ENCODE measurements at places on chromosomes 2 and 18.
A peak's percentile ranks its signal among the peaks of the same experiment; 100 is the strongest.

- no peak for DNase-seq
Measured at GRCh38 chr2:44952806-44953498, 11.4 kb downstream of the SIX3 start.

DNA sequence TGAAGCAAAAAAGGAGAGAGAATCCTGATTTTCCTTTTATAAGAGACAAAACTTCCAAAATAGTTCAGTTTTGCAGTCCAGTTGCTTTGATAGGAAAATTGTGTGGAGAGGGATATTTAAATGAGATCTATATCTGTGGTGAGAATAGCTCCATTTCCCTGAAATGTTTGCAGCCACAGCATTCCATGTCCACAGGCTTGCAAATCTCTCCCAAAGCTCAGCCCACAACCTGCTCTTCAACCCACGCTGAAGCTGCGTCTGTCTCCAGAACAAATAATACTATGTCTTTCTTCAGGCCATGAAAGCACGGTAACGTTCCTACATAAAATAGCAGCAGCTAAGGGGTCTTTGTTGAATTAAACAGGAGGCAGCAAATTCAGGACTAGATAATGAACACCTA is 31.8 kb downstream of the TMEM17 start:
- no peak for DNase-seq

DNA sequence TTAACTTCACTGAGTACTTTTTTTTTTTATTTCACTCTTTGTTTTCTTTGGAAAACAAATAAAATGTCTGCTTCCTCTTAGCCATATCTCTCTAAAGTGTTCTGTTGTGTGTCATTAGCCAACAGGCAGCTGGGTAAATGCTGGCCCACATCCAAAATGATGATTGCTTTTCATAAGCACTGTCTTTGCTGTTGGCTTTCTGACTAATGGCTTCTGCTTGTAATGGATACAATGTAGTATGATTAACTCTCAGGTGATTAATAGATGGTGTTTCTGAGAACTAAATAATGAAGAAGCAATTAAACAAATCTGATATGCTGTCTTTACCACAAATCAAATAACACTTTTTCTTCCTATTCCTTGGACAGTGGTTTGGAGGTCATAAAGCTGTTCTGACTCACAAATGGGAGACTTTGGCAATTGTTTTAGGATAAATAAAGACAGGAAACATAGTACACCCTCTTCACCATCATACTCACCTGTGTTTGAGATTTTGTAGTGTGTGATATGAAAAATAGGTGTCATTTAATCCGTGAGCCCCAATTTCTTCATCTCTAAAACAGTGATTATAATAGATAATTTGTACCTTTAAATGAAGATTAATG is 888.4 kb downstream of the TSN start:
- peak; percentile 85 for DNase-seq

DNA sequence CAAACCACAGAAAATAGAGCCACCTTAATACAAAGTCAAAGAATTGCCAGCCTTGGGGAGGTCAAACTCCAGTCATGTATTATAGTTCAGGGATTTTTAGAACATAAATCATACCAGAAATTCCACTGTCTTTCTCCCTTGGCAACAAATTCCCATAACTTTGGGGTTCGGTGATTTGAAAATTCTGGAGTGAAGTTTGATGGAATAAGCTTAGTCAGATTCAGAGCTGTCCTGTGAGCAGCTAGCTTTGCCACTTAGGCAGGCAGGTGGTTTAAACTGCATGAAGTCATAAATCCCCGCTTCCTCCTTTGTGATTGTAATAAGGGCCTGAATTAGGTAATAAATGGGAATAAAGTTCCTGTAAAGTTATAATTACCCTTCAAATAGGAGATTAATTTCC is 457.0 kb upstream of the HNMT start:
- no peak for DNase-seq

DNA sequence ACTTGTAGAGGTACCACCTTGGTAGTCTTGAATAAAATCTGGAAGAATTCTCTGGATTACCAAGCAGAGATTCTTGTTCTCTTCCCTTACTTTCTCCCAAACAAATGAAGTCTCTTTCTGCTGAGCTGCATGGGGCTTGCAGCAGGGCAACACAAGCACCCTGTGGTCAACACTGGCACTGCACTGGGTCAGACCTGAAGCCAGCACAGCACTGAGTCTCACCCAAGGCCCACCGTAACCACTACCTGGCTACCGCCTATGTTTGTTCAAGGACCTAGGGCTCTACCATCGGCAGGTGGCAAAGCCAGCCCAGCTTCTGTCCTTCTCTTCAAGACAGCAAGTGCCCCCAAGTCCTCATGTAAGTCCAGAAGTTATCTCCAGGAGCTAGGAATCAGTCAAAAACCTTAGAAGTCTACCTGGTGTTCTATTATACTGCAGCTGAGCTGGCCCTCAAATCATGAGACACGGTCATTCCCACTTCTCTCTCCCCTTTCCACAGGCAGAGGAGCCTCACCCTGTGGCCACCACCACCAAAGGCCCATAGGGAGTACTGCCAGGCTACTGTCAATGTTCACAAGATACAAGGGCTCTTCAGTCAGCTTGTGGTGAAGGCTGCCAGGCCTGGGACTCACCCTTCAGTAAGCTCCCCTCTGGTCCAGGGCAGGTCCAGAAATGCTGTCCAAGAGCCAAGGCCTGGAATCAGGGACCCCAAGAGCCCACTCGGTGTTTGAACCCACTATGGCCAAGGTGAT is 18.4 kb downstream of the VPS54 start:
- DNase-seq = no peak

DNA sequence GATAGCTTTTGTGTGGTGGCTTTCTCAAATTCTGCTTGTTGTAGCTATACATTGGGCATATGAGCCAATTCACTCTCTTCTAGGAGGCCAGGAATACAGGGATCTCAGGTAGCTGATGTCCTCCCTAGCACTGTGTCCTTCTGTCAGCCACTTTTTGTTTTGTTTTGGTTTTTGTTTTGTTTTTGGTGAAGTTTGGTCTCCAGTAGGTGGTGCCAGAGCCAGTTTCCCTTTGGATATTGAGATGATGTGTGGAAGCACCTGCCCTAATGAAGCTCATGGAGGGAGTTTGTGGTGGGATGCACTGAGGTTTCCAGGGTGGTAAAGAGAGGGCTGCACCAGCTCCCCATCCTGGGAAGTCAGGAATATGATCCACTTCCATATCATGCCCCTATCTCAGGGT is 100.5 kb upstream of the VWC2L start:
- DNase-seq = no peak

DNA sequence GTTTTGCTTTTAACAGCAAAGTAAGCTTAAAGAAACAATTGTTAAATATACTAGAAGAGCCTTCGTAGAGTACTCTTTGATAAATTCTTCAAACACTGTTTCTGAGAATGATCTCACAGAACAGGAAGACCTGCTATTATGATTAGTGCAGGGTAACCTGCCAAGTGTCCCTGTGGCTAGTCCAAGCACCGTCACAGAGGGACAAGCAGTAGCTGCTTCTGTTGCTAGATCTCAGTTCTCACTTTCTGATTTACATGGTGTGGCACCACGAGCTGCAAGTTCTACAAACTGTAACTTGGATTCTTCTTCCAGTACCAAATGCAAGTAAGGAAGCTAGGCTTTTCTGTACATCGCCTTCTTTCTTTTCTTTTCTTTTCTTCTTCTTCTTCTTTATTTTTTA is 121.5 kb downstream of the PIEZO2 start:
- no peak for DNase-seq

GRCh38 chr2:20483194-20483895 is 36.5 kb downstream of the RHOB start:
- no peak for DNase-seq

- DNase-seq = no peak
Measured at GRCh38 chr2:211837206-211837605, 701.4 kb downstream of the ERBB4 start.

DNA sequence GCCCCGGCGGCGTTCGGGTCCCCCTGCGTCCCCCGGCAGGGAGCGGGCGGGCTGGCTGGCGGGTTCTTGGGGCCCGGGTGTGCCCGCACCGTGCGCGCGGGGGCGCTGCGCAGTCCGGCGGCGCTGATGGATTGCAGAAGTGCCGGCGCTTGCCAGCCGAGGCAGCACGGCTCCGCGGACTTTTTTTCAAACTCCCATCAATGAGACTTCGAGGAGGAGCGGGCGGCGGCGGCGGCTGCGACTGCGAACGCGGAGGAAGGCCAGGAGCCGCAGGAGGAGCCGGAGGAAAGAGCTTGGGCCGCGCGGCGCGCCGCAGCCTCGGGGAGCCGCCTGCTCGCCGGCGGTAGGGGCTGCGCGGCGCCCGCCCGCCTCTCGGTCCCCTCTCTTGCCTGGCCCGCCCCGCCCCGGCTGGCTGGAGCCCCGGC is at the start of gene GLI2:
TSS of gene GLI2 (plus strand) at position 123 of the 425 bp plus-strand sequence. CDS start 61,453 bp downstream, outside the sequence.
- DNase-seq = no peak

DNA sequence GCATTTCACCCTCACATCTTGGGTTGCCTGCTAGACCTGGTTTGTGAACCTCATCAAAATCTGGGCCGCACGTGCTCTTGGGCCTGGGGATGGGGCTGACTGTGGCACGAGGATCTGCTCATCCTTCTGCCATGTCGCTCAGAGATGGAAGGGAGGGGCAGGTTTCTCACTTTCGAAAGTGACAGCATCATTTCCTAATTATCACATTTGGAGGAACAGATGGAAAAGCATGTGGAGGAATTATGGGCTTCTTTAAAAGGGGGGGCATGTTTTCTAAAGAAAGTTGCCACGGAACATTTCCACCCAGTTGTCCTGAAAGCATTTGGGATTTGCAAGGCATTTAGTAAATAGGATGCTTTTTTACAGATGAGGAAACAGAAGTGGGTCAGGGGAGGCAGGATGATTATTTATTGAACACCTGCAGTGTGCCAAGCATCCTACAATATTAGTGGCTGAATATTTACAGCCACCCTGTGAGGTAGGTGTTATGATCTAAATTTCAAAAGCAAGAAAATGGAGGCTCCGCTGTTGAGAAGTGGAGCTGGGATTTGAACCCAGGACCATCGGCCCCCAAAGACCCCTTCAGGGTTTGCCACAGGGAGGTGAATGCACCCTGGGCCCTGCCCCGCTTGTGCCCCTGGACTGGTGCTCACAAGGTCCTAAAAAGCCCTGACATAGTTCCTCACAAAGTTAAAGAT is 104.2 kb upstream of the MYCN start:
- DNase-seq = no peak

- DNase-seq = no peak
Measured at GRCh38 chr2:218230882-218231281, 13.9 kb downstream of the ARPC2 start.

GRCh38 chr2:115939902-115940301 is 1497.5 kb downstream of the DPP10 start:
- DNase-seq = no peak

DNA sequence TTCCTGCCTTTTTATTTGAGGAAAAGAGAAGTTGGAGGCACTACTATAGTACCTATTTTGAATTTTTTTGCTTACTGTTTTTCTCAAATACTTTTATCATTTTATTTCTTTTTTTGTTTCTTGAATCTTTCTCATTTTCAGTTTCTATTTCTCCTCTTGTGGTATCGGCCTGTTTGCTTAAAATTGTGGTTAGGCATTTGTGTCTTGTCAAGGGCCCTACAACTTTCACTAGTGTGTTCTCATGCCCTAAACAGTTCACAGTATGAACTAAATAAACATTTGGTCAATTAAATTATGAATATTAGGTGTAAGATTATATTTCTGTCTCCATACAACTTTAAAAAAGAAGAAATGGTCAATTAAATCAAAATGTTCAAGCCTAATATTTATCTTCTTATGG is 613.5 kb downstream of the MBD2 start:
- no peak for DNase-seq

GRCh38 chr2:182862091-182862490 is 4.3 kb downstream of the FRZB start:
- no peak for DNase-seq

- DNase-seq = no peak
Measured at GRCh38 chr2:120037995-120038541, 25.2 kb downstream of the EPB41L5 start.

DNA sequence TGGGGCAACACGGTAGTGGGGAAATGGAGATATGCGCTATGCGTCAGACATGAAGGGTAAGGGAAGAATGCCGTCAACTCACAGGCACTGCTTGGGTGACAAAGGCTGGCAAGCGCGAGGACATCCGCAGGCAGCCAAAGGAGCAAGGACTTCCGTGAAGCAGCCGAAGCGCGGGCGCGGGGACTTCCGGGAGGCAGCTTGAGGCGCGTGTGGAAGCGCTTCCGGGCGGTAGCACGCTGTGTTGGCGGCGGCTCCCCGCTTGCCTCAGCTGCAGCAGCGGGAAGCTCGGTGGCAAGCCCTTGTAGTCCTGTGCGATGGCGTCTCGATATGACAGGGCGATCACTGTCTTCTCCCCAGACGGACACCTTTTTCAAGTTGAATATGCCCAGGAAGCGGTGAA is at the start of gene PSMA8:
TSS of gene PSMA8 (plus strand) at position 218 of the 400 bp plus-strand sequence. CDS start at position 315, 97 bp downstream.
- DNase-seq = no peak

DNA sequence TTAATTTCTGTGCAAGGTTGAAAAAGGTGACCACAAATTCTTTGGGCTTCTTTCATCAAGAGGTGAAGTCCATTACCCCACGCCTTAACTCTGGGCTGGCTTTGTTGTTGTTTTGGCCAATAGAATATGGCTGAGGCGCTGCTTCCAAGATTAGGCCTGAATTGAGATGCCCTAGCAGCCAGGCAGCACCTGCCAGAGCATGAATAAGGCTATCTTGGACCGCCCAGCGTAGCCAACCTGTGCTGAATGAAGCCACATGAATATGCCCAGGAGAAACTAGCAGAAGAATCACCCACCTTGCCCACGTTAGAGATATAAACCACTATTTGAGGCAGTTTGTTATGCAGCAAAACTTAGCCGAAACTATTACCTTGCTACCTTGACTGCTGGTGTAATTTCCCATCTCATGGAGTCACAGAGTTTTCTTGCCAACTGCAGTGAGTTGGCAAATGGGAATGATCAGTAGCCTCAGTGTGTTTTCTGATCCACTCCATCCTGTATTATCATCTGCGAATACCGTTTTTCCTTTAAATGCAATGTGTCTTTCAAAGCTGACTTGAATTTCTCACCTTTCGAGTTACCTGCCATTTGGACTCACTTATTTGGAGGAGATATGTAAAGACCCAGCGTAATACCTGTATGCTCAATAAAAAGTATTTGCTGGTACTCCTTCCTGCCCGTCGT is 679 bp downstream of the TSGA10 start:
- no peak for DNase-seq

- no peak for DNase-seq
Measured at GRCh38 chr2:58543442-58543841, 302.3 kb upstream of the FANCL start.

DNA sequence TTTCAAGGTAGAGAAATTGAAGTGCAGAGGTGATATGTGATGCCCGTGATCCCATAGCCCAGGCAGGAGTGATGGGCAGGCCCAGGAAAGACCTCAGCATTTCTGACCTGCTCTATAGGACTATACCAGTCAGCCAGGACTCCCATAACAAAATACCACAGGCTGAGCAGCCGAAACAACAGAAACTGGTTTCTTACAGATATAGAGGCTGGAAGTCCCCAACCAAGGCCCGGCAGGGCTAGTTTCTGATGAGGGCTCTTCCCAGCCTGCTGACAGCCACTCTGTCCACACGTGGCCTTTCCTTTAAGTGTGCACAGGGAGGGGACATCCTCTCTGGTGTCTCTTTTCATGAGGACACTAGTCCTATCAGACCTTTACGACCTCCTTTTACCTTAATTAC is 104.2 kb upstream of the AGAP1 start:
- DNase-seq = no peak

Measured in skeletal muscle cell (primary cell).